Activated CD4-positive, alpha-beta T cell treated with anti-CD3 and anti-CD28 coated beads for 24 hours (primary cell): ENCODE measurements at places on chromosomes 13 and 19.

- peak; percentile 88 for DNase-seq
Measured at GRCh38 chr19:58581227-58582141, 8.3 kb upstream of the MZF1 start.

- no peak for DNase-seq
Measured at GRCh38 chr13:107020393-107020792, 452.5 kb upstream of the ARGLU1 start.

- DNase-seq: no peak
Measured at GRCh38 chr13:67278235-67278634, 48.1 kb upstream of the PCDH9 start.

DNA sequence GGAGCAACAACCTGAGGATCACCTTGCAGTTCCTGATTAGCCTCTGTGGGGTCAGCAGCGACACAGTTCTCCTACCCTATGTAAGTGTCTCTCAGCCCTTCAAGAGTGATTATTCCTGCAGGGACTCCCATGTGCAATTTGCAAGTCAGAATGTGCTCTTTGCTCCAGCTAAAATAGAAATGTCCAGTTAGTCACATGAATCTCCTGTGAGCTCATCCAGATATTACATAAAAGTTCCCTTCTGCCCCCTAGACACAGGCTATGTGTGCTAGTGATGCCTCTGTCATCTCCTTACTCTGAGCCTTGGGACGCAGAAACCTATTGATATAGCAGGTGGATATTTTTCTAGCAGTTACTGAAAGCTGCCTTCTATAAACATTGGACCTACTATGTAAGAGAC is 105.5 kb downstream of the ZAR1L start:
- no peak for DNase-seq

- DNase-seq: peak; percentile 65
Measured at GRCh38 chr19:49672131-49672919, 4.7 kb upstream of the PRMT1 start.

DNA sequence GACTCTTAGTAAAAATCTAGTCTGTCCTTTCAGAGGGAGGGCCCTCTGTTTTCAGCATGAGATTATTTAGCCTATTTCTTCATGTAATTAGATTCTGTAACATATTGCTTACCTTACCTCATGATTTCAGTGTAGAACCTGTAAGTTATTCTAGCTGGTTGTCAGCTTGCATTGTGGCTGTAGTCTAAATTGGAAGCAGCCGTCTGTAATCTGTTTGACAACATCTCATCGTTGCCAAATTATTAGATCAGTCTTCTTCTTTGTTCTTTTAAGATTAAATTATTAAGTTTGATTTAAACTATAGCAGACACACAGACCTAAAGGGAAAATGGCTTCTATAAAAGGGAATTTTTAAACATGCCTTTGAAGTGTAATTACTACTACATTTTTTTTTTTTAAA is 34.8 kb downstream of the SLAIN1 start:
- no peak for DNase-seq

GRCh38 chr19:36501973-36502372 is 12.6 kb upstream of the ZNF566 start:
- no peak for DNase-seq

DNA sequence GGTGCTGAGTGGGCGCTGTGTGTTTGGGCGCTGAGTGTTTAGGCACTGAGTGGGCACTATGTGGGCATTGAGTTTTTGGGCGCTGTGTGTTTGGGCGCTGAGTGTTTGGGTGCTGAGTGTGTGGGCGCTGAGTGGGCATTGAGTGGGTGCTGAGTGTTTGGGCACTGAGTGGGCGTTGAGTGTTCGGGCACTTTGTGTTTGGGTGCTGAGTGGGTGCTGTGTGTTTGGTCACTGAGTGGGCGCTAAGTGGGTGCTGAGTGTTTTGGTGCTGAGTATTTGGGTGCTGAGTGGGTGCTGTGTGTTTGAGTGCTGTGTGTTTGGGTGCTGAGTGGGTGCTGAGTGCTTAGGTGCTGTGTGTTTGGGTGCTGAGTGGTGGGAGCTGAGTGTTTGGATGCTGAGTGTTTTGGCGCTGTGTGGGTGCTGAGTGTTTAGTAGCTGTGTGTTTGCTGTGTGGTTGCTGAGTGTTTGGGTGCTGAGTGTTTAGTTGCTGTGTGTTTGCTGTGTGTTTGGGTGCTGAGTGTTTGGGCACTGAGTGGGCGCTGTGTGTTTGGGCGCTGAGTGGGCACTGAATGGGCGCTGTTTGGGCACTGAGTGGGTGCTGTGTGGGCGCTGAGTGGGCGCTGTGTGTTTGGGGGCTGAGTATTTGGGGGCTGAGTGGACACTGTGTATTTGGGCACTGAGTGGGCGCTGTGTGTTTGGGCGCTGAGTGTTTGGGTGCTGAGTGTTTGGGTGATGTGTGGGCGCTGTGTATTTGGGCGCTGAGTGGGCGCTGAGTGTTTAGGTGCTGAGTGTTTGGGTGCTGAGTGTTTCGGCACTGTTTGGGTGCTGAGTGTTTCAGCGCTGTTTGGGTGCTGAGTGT is 47.2 kb upstream of the F7 start:
- no peak for DNase-seq

DNA sequence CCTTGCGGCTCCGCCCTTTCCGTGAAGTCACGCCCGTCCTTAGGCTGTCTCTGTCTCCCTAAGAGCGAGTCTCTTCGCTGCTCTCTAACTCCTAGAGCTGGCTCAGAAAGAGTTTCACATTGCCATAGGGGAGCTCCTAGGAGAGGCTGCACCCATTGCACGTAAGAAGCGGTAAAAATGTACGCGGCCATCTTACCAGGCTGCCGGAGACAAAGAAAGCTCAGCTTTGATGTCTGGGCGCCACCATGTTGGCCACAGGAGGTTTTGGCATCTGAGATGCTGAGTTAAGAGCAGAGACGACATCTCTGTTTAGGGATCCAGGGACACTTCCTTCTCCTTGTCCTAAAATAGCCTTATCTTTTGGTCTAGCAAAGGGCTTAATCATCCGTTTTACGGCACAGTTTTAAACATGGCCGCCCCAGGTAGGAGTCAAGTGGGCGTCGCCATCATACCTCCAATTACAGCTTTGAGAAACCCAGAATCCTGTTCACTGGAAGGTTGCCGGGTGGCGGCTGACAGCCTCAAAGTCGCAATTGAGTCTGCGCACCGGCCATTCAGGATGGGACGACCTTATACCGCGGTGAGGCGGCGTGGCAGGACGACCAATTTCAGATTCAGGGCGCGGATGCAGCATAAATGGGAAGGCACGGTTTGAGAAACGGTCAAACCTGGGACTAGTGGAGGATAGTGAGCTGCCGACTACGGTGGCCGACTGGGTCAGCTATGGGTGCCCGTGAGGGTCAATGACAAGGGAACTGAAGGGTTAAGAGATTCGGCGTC is at the start of gene ZNF793:
TSS of gene ZNF793 (plus strand) at position 553 of the 780 bp plus-strand sequence. CDS start 16,501 bp downstream, outside the sequence.
- peak; percentile 70 for DNase-seq

DNA sequence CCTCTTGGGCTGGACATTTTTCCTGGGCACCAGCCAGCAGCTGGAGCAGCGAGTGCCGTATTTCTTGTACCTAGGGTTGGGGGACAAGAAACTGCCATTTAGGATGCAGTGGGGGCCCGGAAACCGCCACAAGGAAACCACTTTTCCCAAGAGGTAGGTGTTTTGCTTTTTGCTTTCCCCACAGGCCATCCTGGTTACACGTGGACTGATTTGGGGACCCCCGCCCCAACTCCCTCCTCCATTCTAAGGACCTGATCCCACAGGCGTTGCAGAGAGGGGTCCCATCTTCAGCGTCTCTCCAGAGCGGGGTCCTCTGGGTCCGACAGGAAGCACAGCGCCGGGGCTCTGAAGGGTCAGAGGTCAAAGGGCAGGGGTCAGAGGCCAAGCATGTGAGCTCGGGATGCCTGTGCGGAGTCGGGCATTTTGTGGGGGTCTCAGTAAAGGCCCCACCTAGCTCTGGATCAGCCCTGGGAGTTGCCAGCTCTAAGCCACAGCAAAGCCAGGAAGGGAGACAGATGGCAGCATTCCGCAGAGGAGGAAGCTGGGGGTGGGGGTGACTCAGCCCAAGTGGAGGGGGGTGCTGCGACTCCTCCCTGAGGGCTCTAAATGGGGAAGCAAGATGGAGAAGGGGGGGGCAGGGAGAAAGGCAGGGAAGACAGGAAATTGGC is 4.3 kb downstream of the ZGLP1 start:
- DNase-seq: no peak

- peak; percentile 26 for DNase-seq
Measured at GRCh38 chr13:26254583-26255111, 718 bp downstream of the CDK8 start.

DNA sequence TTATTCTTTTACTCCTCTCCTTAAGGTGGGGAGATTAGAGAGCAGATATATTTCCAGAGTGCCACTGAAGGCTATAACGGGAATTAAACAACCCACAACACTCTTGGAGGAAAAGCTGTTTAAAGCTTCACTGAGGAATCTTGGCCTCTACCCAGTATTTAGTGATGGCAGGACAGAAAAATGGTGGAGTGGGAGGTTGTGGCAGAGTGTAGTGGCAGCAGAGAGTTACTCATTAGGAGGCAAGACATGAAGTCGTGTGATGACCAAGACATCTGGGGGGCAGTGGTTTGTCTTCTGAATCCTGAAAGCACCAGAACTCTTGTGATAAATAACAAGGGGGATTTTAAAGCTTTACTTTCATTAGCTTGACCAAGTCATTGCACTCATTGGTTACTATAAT is 563.5 kb upstream of the SLITRK5 start:
- DNase-seq: no peak

DNA sequence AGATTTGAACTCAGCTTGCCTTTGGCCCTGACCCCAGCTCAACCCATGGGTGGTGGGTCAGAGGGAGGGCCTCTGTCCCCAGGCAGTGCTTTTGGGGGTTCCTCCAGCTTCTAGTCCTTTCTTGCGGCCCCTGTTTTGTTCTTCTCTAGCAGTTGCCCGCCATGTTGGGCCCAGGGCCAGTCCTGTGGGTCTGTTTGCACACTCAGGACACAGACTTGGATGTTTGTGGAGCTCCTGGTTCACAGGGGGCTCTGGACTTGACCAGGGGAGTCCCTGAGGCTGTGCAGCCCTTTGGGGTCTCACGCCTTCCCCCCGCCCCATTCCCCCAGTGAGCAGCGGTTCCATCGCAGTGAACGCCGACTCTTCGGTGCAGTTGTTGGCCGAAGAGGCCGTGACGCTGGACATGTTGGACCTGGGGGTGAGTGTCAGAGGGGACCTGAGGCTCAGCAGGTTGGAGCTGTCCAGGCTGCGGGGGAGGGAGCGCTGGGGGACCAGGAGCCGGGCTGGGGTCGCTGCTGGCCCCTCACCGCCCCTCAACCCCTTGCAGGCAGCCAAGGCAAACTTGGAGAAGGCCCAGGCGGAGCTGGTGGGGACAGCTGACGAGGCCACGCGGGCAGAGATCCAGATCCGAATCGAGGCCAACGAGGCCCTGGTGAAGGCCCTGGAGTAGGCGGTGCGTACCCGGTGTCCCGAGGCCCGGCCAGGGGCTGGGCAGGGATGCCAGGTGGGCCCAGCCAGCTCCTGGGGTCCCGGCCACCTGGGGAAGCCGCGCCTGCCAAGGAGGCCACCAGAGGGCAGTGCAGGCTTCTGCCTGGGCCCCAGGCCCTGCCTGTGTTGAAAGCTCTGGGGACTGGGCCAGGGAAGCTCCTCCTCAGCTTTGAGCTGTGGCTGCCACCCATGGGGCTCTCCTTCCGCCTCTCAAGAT is 2.5 kb downstream of the ATP5F1D start:
- DNase-seq: peak; percentile 77

DNA sequence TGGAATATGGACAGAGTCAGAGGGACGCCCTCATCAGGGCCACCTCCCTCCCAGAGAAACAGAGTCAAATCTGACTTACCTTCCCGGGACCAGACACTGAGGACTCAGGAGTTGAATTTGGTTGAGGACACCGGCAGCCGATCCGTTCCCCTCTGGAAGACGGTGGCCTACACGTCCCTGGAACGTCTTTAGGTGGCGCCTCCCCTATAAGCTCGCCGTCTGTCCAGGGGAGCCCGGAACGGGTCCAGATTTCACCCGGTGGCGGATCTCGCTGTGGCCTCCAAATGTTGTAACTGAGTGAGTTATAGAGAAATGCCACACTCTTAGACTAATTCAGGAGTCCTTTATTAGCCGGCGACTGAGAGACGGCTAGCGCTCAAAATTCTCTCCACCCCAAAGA is 9.0 kb downstream of the TNFSF14 start:
- DNase-seq: no peak

GRCh38 chr13:50129081-50129705 is 113.9 kb downstream of the KCNRG start:
- no peak for DNase-seq

DNA sequence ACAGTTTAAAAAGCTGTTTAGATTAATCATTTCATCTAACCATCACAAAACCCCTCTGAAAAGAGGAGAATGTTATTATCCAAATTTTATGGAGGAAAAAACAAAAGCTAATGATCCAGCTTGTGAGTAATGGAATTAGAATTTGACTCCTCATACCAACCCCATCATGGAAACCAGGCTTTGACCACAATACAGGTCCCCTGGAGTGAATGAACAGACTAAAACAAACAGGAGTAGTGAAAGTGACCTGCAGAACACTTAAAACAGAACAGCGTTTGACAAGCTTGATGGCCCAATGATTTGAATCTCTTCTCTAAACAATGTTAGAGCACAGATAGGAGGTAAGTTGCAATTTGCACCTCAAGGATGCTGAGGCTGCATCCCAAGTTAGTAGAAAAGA is 230.0 kb downstream of the DCT start:
- DNase-seq: no peak

GRCh38 chr19:39125199-39125553 is 410 bp upstream of the PAK4 start:
- DNase-seq: no peak

DNA sequence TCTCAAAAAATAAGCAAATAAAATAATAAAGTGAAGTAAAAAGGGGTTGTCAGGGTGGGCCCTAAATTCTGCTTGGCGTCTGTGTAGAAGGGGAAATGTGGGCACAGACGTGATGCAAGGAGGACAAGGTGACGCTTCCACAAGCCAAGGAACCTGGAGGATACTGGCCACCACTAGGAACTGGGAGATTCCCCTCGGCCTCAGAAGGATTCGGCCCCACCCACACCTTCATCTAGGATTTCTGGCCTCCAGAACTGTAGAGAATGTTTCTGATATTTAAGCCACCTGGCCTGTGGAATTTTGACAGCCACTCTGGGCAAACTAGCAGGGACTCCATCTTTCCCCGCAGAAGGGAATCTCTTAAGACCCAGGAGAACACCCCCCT is 1.1 kb downstream of the PLEKHJ1 start:
- no peak for DNase-seq

GRCh38 chr13:46022481-46022880 is 30.1 kb downstream of the ZC3H13 start:
- DNase-seq: no peak

GRCh38 chr13:79939689-79940088 is 401.2 kb downstream of the SPRY2 start:
- DNase-seq: no peak

DNA sequence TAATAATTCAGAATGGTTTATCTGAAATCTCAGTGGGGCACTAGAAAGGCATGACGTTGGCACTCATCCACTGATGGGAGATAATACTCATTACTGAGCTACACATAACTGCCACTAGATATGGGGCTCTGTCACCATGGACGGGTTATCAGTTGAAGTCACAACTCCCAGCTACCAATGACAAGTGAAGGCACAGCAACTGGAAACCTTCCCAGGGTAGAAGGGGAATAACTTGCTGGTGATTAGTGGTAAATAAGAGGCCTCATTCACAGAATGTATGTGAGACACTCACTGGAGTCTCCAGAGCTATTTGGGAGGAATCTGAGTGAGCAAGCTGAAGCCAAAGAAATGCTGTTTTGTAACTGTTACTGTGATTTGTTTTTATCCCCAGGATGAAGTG is 249.6 kb downstream of the ENOX1 start:
- no peak for DNase-seq
